G401 (cell line): ENCODE measurements at places on chromosomes 12 and 14.
A peak's percentile ranks its signal among the peaks of the same experiment; 100 is the strongest.

DNA sequence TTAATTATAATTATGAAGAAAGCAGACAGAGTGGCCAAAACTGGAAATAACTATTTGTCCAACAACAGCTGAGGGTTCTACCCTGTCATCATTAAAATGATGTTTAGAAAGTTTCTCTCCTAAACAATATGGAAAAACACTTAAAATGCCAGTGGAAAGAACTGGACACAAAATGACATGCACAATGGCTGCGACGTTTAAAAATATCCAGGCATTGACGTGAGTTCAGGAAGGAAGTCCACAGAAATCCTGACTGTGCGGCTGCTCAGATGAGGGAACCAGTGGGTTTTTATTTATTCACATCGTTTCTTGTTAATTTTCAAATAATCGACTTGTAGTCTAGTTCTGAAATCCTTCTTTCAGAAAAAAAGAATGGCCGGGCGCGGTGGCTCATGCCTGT, 58.3 kb downstream of the CCNK start:
- DNase-seq: no peak

- no peak for DNase-seq
These were observed 226.2 kb downstream of the NUBPL start for GRCh38 chr14:31787377-31787776.

DNA sequence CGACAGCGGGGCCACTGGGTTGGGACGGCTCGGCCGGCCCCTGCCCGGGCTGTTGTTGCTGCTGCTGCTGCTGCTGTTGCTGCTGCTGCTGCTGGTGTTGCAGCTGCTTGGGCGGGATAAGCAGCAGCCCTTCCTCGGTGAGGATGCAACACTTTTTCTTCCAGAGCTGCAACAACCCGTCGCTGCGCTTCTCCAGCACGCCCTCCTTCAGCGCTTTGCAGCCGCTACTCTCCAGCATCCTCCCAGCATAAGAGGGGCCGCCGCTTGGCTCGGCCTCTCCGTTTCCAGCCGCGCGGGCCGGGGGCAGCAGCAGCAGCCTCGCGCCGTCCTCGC, 529 bp downstream of the PHLDA1 start:
- no peak for DNase-seq

DNA sequence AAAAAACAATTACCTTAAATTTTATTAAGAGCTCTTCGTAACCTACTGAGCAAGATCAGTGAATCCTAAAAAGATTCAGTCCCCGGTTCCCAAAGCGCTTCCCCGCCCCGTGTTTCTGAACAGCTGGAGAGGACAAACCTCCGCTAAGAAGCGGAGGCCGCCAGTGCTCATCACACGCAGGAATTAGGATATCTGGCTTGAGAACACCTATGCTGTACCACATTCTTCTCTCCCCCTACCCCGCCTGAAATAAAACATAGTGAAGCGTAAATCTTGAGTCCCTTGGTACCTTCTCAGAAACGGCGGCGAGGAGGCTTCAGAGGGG, 774 bp upstream of the WDR20 start:
- DNase-seq: no peak

- DNase-seq: no peak
These were observed 411.0 kb downstream of the NELL2 start for GRCh38 chr12:44465139-44465538.

GRCh38 chr14:89856871-89857345, 97.6 kb downstream of the EFCAB11 start:
- DNase-seq: no peak

- peak; percentile 67 for DNase-seq
These were observed 97.2 kb downstream of the PTPRR start for GRCh38 chr12:70823182-70823976.

DNA sequence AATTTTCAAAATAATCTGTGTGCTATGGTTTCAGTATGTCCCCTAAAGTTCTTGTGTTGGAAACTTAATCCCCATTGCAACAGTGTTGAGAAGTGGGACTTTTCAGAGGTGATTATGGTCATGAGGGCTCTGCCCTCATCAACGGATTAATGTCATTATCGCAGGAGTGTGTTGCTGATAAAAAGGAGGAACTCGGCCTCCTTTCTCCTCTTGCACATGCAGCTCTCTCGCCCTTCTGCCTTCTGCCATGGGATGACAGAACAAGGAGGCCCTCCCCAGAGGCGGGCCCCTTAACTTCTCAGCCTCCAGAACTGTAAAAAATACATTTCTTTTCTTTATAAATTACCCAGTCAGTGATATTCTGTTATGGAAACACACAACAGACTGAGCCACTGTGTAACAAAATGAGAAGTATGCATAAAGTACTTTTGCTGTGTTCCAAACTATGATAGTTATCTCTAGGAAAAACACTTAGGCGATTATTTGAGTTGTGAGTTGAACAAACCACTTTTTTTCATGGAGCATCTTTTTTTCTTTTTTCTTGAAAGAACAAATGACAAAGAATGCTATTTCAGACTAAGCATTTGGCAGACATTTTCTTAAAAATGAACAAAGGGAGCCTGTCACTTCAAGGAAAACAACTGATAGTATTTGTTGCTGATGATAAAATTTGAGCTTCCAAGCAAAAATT, 134.8 kb upstream of the FUT8 start:
- DNase-seq: no peak

- no peak for DNase-seq
These were observed 87.5 kb downstream of the DUSP16 start for GRCh38 chr12:12474931-12475795.

DNA sequence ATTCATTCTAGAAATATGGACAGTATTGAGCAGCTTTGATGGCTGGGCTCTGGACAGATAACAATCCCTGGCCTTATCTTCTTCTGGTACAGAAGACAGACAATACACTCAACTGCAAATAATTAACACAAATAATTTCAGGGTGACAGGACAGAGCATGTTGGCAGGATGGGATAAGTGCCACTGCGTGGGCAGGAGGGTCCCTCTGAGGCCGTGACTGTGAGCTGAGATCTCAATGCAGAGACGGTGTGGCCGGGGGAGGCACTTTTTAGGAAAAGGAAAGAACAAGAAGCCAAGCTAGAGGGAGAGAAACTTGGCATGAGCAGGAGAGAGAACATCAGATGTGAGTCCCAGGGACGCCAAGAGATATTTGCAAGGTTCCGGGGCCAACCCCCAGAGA, 8.1 kb downstream of the SYNE3 start:
- no peak for DNase-seq

- DNase-seq: no peak
These were observed 81.4 kb downstream of the NTN4 start for GRCh38 chr12:95709152-95709551.

DNA sequence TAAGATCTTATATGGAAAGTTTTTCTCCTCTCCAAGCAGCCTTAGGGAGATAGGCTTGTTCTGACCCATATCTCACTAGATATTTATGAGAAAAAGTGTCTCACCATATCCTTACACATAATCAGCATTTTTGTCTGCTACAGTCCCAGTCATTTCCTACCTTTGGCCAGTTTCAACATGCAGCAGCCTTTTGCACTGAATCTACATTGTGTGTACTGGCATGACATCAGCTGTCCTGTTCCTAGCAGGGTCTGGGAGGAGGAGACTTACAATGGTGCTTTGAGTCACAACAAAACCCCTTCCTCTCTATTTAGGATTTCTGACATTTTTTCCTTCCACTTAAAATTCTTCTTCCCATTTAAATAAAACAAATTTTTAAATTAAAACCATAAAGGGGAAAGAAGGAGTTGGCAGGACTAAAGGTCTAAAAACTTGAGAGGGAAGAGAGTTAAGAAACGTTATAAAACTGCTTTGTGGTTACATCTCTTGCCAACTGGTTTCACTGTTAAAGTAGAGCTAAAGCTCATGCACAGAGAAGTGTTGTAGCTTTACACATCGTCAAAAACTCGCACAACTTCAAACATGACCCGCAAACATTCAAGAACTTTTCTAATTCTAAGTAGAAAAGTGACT, 53.3 kb upstream of the CERS5 start:
- DNase-seq: peak; percentile 46

- DNase-seq: no peak
These were observed 16.9 kb upstream of the AICDA start for GRCh38 chr12:8629486-8630033.

- DNase-seq: no peak
These were observed 103.7 kb downstream of the SMOC1 start for GRCh38 chr14:69982886-69983285.

DNA sequence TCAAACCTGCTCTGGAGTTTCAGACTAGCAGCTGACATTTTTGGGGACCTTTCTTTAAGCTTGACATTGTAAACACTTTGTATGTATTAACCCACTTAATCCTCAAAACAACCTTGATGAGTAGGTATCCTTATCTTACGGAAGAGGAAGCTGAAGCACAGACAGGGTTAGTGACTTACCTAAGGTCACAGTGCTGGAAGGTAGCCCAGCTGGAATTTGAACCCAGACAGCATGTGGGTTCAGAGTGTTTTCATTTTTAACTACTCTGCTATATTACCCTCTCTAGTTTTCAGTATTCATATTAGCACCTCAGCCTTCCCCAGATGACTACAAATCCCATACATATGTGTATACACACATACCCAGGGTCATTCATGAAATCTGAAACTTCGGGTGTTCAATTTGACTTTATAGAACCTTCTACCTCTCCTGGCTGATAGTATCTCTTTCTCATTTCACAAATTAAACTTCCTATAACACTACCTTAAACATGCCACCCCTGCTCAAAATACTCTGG, 13.9 kb downstream of the LPCAT3 start:
- no peak for DNase-seq

- no peak for DNase-seq
These were observed 991.6 kb downstream of the BCL11B start for GRCh38 chr14:98280436-98280835.

- peak; percentile 25 for DNase-seq
These were observed 50.9 kb upstream of the BCL7A start for GRCh38 chr12:121970581-121971300.

- DNase-seq: no peak
These were observed 140.3 kb upstream of the NUDT4 start for GRCh38 chr12:93237235-93237915.

DNA sequence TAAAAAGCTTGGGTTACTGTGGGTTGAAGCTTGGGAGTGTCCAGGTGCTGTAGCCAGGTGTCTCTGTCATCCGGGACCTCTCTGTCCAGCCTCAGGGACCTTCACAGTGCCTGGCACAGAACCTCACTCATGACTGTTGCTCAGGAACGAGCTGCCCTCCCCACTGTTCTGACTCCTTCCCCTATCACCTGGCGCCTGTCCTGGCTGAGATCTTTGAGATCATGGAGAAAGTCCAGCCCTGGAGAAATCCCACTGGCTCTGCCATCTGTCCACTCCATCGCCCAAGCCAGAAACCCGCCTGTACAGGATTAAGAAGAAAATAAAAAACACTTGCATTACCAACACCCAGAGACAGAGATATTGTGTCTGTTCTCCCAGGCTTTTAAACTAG, 53.5 kb downstream of the DGLUCY start:
- peak; percentile 98 for DNase-seq
